ENCODE measurements at places on chromosomes 3 and 15. TPM values are rescaled to one million over a fixed set of nuclear protein-coding genes. Genes with fewer than 3 reads are reported as not detected.
A peak's percentile ranks its signal among the peaks of the same experiment; 100 is the strongest.

DNA sequence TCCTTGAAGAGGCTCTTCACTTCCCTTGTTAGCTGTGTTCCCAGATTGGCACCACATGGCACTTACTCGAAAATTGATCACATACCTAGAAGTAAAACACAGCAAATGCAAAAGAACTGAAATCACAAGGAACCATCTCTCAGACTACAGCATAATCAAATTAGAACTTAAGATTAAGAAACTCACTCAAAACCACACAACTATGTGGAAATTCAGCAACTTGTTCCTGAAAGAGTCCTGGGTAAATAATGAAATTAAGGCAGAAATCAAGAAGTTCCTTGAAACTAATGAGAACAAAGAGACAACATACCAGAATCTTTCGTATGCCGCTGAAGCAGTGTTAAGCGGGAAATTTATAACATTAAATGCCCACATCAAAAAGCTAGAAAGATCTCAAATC is 566.3 kb upstream of the TGFBR2 start:
- DNase-seq = no peak

ZNF80 gene
- not detected for total RNA-seq

SUSD5 gene
- total RNA-seq = 3.9 TPM

- DNase-seq = no peak
Observed at GRCh38 chr15:70121624-70122302, 24.0 kb upstream of the TLE3 start.

DNA sequence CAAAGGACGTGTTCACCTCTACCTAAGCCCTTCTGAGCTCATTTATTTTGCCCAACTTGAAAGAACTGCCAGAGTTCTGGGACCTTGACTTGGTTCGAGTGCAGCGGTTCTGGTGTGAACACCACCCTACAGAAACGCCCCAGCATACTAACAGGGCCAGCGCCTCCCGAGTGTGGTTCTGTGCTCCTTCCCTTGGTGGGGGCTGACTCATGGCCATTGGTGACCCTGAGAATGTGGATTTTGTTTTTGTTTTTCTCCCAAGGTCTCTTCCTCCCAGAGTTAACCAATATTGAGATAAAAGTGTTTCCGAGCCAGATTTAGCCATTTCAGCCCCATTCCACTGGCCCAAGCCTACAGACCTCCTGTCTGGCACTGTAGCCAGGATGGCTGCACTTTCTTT is 27.9 kb downstream of the SEMA7A start:
- no peak for DNase-seq

DNA sequence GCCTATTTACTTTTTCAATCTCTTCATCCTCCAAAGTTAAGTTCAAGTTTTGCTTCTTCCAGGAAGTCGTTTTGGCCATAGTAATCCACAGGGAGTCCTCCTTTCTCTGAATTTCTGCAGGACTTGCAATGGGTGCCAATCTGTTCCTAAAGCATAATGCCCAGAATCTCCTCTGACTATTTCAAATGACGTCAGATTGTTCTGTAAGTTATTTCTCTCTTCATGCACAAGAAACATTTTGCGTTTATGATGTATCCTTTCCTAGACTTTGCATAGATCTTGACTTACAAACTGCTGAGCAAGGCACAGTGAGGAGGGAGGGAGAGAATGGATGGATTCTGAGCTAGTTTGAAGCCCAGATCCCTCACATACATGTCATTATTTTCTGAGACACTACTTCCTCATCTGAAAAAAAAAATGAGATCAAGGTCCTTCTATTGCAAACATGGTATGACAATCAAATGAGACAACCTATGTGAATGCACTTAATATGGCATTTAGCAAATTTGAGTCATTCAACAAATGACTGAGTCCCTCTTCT is 103.1 kb downstream of the MEX3B start:
- no peak for DNase-seq

DNA sequence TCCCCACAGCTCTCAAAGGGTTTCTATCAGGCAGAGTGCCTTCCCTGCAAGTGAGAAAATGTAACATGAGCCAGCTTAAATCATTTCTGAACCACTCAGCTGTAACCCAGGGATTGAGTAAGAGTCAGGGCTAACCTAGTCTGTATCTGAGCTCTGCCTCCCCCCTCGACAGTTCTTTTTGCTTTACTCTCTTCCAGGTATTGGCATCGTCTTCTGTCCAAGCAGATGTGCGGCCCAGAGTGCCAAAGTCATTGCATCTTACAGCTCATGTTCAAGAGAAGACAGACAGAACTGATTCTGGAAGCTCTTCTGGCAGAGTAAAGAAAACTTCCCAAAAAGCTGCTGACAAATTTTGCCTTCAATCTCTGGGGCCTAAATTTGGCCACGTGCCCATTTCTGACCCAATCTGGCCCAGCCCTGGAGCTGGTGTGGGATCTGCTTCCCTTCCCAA is 74.8 kb downstream of the ABHD5 start:
- DNase-seq = no peak

GRCh38 chr15:82933576-82933975 is 18.9 kb downstream of the HOMER2 start:
- no peak for DNase-seq

- DNase-seq = no peak
Observed at GRCh38 chr3:98886525-98886924, 15.0 kb downstream of the DCBLD2 start.

CERS3 gene
- total RNA-seq = not detected

- no peak for DNase-seq
Observed at GRCh38 chr3:73491287-73491662, 133.5 kb downstream of the PDZRN3 start.

DNA sequence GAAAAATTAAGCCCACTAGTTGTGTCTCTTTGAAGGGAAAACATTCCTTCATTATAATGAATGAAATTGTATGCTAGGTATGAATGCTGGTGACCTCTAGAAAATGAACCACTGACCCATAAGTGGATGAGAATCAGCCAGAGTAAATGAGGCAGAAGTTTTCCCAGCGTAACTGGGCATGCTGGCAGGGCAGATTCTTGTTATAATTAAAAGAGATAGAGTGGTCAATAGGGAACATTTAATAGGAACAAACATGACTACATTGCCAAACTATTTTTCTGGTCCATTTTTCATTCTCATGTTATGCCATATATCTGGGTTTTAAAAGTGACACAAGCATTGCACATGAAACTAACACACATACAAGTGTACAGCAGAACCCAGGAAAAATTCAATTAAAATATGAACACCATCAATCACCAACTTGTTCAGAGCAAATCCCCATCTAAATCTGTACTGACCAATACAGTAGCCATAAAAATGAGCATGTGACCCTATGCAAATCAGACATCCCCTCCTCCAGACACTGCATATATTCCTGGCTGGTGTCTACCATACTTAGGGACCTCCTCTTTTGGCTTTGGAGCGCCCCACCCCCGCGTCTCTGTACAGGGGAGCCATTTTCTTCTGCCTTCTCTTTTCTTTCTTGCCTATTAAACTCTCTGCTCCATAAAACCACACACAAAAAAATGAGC is 4.0 kb downstream of the CLRN1 start:
- DNase-seq = no peak

MGA gene
- total RNA-seq = 48.0 TPM

DNA sequence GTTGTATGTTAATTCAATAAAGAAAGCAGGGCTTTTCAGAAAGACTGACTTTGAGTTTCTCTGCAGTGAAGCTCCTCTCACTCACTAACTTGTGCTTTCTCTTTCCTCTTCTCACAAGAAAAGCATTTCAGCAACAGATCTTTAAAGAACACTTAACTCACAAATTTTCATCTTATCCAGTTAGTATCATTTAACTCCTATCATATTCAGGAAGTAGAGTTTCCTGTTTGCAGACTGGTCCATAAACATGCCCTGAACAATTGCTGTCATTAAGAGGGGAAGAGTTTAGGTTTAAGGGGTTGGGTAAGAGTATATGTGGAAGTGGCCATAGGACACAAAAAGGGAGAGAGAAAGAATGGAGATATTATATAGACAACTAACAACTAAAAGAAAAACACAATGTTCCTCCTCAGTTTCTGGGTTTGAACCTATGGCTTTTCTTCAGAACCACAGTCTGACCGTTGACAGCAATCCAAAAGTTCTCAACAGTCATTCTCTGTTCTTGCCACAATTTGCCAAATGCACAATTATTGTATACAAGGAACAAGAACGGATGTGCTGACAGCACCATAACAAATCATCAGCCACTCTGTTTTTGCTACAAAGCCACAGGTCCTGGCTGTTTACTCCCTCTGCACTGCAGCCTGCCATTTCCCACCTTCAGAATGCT is 63.9 kb downstream of the CHAC1 start:
- DNase-seq = no peak

PPP1R14D gene
- total RNA-seq = not detected

MITF gene
- total RNA-seq = 1.7 TPM

WDR93 gene
- total RNA-seq = 0.13 TPM

PLIN1 gene
- 0.64 TPM for total RNA-seq

- peak; percentile 69 for DNase-seq
Observed at GRCh38 chr3:129650256-129650872, 43.9 kb upstream of the PLXND1 start.

DNA sequence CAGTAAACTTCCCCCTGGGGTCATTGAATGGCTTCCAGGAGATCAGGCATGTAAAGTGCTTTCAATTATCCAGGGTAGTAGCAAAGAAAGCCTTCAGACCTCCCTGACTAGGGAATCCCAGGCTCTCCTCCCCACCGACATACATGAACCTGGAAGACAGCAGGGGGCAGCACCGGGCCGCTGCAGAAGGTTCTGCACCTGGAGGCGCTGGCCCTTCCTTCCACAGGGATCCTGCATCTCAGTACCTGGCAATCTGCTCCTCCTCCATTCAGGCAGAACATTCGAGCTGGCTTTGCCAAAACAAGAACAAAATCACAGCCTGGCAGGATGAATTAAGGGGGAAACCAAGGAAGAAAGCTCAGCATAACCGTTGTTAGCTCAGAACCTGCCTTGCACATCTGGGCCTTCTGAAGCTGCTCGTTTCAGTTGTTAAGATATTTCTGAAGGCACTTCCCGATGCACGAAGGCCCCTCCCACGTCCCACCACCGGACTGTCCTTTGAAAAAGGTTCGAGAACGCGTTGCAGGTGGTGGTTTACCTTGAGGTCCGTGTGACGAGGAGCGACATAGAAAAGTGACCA is 237.7 kb downstream of the SLCO3A1 start:
- DNase-seq = peak; percentile 83

GPR62 gene
- total RNA-seq = not detected

- no peak for DNase-seq
Observed at GRCh38 chr15:30062881-30063280, 19.9 kb upstream of the GOLGA8J start.

ROBO2 gene
- 2.5 TPM for total RNA-seq

- DNase-seq = no peak
Observed at GRCh38 chr15:64912379-64913325, 950 bp downstream of the ANKDD1A start.

DNA sequence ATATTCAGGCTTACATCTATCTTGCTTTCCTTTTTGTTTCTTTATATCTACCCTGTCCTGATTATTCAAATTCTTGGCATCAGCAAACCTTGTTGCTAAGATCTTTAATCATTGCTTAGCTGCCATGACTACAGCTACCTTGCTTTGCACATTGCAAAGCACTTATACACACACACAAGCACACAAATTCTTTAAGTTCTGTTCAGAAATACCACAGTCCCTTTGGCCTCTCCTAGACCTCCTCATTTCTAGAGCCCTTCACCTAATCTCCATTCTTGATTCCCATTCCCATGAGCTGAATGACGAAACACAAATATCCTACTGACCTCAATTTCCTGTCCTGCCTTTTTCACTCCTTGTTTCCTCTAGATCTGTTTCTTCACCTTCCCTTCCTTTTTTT is 409.6 kb downstream of the UNC13C start:
- no peak for DNase-seq

DNA sequence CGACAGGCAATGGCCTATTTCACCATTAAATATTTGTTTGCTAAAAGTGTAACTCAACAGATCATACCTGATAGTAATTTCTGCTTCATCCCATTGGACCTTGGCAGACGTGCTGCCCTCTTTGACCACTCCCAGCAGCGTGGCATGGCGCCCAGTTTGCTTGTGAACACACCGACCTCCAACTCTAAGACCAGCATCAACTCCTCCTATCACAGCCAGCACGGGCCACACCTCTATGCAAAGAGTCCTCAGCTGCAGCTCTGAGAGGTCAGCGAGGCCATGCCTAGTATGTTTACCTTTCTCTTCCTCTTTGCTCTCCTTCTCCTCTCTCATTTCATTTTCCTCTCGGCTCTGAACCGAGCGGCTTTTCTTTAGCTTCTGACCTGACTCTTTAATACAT is 80.6 kb downstream of the FBXL22 start:
- no peak for DNase-seq

DNA sequence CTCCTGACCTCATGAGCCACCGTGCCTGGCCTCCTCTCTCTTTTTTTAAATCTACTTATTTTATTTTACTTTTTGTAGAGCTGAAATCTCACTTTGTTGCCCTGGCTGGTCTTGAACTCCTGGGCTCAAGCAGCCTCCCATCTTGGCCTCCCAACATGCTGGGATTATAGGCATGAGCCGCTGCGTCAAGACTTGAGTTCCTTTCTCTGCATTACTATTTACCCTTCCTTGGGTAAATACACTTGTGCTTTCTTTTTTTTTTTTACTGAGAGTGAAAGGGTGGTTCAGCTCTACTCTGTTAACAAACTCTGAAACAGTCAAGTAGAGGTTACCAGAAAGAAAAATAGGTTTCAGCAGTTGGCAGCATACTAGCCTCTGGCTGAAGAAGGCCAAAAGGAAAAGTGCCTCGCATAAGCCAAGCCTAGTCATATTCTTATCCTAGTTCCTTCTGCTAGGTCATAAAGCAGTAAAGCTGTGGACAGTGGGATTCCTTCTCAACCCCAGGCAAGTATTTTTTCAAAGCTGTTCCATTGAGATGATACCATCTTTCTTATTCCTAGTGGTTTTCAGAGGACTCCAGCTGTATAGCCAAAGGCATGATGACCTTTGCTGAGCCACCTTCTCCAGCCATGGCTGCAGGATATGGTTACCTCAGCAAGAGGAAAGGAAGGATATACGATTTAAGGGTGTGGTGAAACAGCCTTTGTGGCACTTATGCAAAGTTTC is 135.1 kb downstream of the RBPMS2 start:
- no peak for DNase-seq

- DNase-seq = no peak
Observed at GRCh38 chr3:133295199-133295901, 104.5 kb upstream of the BFSP2 start.

COL8A1 gene
- 5.6 TPM for total RNA-seq

GRCh38 chr3:159765860-159766294 is 222.8 kb upstream of the IL12A start:
- no peak for DNase-seq

PLSCR2 gene
- not detected for total RNA-seq

- DNase-seq = no peak
Observed at GRCh38 chr15:78389322-78389721, 48.7 kb upstream of the IREB2 start.

GHRL gene
- total RNA-seq = 0.62 TPM

- DNase-seq = no peak
Observed at GRCh38 chr3:86229086-86229774, 761.7 kb downstream of the VGLL3 start.

DNA sequence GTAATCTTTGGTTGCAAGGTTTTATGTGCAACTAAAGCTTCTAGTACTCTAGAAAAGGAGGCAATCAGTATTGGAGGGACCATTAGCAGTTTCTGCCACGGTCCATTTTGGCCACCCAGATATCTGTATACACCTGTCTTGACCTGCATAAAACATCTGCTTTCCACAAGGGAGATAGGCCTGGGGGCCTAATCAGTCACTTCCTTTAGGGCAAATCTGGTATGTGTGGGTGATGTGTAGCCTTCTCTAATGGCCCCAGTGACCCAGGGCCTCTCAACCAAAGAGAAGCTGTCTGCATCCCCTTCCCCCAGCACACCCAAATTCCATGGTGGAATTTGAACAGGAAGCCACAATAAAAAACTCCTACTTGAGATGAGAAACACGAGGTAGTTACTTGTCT is 19.5 kb downstream of the IRAK2 start:
- no peak for DNase-seq

SLC2A2 gene
- not detected for total RNA-seq

FBXW12 gene
- total RNA-seq = not detected

PPM1L gene
- 12.2 TPM for total RNA-seq
